ENCODE measurements at places on chromosomes 13 and 19. TPM values are rescaled to one million over a fixed set of nuclear protein-coding genes. Genes with fewer than 3 reads are reported as not detected.

SCEL gene
- 0.54 TPM for total RNA-seq

PRTN3 gene
- total RNA-seq = not detected

FREM2 gene
- 0.27 TPM for total RNA-seq

SYT3 gene
- total RNA-seq = not detected

ATP4B gene
- total RNA-seq = not detected

Data from gastroesophageal sphincter (tissue), 4 donors.